Fibroblast of lung (primary cell): ENCODE measurements at places on chromosomes 12 and 14. TPM values are rescaled to one million over a fixed set of nuclear protein-coding genes. Genes with fewer than 3 reads are reported as not detected.

- DNase-seq: peak; percentile 60
- H3K4me3 ChIP-seq: no peak overlapping the region
- H3K27me3 ChIP-seq: no peaks in the 10 kb centered on the region
- H3K36me3 ChIP-seq: no peaks in the 10 kb centered on the region
- no peak overlapping the region for H3K27ac ChIP-seq
Observed at GRCh38 chr12:42935756-42936155, 346.2 kb upstream of the PRICKLE1 start.

DNA sequence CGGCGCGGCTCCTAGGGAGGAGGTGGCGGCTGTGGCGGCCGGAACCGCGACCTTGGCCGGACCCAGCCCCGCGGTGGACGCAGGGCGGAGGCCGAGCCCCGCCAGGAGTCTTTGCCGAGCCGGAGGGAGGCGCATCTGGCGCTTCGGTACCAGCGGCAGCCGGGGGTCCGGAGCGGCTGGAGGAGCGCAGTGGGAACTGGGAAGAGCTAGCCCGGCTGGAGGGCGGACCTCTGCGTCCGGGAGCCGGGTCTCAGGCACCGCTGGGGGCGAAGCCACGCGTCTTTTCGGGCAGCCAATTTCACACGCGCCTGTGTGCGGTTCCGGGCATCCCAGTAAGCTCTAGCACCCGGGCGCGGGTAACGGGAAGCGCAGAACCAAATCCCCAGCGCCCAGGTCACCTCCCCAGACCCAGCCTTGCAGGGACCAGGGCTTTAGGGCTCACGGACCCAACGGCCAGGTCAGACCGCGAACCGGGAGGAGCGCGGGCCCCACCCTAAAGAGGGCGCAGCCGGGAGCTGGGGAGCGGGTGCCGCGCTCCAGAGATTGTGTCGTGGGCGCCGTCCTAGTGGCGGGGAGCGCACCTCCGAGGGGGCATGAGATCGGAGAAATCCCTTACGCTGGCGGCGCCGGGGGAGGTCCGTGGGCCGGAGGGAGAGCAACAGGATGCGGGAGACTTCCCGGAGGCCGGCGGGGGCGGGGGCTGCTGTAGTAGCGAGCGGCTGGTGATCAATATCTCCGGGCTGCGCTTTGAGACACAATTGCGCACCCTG is 89.4 kb downstream of the GALNT8 start:
- no peaks in the 10 kb centered on the region for H3K4me1 ChIP-seq
- no peak overlapping the region for H3K27ac ChIP-seq
- DNase-seq: no peak
- peaks cover 4% of the 10 kb centered on the region for H3K27me3 ChIP-seq

DNA sequence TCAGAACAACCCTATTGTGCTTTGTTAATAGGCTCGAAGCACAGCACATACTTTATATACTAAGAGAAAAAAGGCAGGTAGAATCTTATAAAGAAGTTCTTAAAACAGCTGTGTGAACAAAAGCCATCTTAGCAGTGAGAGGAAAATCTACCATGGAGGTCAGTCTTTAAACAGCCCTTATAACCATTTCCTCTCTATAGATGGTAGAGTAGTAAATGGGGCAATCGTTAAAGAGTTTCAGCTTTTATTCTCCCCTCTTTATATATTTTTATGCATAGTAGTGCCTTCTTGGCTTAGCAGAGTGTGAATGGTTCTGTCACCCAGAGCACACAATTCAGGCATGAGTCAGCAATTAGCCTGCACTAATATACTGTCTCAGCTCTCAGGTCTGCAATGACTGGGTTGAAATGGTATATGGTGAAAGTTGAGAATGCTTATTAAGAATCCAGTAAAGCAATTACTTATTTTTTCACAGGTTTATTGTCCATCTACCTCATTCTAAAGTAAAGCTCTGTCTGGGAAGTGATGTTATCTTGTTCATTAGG is 305.0 kb downstream of the NELL2 start:
- no peaks in the 10 kb centered on the region for H3K27me3 ChIP-seq
- no peak overlapping the region for H3K27ac ChIP-seq
- H3K4me1 ChIP-seq: no peaks in the 10 kb centered on the region
- DNase-seq: peak; percentile 2
- H3K4me3 ChIP-seq: no peak overlapping the region

GRCh38 chr12:12511895-12512711 is 50.6 kb downstream of the DUSP16 start:
- no peak overlapping the region for H3K27ac ChIP-seq
- no peaks in the 10 kb centered on the region for H3K27me3 ChIP-seq
- no peaks in the 10 kb centered on the region for H3K36me3 ChIP-seq
- peaks cover 13% of the 10 kb centered on the region for H3K4me1 ChIP-seq
- no peak for DNase-seq
- H3K4me3 ChIP-seq: no peak overlapping the region

DNA sequence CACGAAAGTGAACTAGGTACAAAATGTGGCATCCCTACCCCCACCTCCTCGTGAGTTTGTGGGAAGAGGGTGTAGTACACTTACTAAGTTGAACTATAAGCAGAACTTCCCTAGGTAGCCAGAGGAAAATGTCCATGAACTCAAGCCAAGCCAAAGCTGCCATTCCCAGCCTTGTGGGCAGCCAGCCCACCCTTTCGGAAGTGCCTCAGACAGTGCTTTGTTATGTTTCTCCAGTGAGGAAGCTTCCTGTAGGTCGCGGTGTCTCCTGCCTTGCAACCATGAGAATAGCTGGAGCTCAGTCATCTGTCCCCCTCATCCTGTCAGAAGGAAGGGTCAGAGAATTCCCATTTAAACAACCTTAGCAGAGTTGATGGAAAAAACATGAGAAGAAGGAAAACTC is 266.9 kb downstream of the DUSP6 start:
- no peaks in the 10 kb centered on the region for H3K27me3 ChIP-seq
- DNase-seq: peak; percentile 34
- no peaks in the 10 kb centered on the region for H3K36me3 ChIP-seq
- no peak overlapping the region for H3K27ac ChIP-seq

DNA sequence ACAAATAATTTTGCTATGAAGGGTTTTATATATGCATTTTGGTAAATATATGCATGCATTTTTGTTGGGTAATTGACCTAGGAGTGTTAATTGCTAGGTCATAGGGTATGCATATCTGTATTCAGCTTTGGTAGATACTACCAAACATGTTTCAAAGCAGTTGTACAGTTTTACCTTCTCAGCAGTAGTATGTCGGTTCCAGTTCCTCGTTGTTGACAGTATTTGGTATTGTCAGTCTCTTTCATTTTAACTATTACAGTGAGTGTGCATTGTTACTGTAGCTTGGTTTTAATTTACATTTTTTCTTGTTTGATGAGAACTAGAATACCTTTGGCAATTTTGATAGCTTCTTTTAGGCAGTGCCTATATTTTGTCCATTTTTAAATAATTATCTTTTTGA is 98.9 kb downstream of the ARID2 start:
- no peak for DNase-seq
- H3K27ac ChIP-seq: no peak overlapping the region
- no peaks in the 10 kb centered on the region for H3K4me1 ChIP-seq
- H3K36me3 ChIP-seq: no peaks in the 10 kb centered on the region

DNA sequence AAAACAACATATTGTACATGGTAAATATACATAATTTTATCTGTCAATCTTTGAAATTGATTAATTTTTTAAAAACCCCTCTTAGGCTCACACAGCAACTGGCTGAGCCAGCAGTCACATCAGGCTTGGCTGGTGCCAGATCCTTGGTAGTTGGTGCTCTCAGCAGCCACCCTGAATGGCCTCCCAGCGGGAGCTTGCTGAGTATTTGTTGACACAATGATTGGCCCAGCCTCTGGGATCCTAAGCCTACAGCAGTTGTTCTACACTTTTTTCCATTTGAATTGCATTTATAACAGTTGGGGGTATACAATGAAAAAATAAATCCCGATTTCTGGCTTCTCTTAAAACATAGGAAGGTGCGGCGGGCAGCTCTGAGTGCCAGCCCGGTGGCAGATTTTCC is 11.1 kb downstream of the PRKAB1 start:
- peaks cover 22% of the 10 kb centered on the region for H3K36me3 ChIP-seq
- no peak overlapping the region for H3K27ac ChIP-seq
- no peak overlapping the region for H3K4me3 ChIP-seq
- no peak for DNase-seq
- H3K4me1 ChIP-seq: no peaks in the 10 kb centered on the region
- no peaks in the 10 kb centered on the region for H3K27me3 ChIP-seq

DNA sequence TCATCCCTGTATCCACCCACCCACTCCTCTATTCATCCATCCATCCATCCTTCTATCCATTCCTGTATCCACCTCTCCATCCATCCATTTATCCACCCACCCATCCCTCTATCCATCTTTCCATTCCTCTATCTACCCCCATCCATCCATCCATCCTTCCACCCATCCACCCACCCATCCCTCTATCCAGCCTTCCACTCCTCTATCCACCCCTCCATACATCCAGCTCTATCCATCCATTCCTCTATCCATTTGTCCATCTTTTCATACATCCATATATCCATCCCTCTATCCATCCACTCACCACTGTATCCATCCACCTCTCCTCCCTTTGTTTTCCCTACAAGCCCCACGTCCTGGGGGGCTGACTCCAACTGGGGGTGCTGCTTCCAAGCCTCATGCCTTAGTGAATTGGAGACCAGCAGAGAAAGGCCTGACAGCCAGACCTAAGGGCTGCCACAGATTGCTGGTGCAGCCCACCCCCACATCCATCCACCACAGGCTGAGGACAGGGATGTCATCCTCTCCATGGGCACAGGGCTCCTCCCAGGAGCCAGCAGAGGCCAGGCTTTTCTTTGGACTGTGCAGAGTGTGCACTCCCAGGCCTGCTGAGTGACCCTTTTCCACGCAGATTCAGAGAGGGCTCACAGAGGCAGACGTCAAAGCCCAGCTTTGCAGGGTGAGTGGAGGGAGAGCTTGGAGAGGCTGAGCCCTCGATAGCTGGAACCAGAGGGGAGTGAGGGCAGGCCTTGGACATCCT is 18.9 kb upstream of the GPR132 start:
- DNase-seq: no peak
- no peak overlapping the region for H3K27ac ChIP-seq
- H3K27me3 ChIP-seq: no peaks in the 10 kb centered on the region
- peaks cover 13% of the 10 kb centered on the region for H3K4me1 ChIP-seq

- H3K36me3 ChIP-seq: no peaks in the 10 kb centered on the region
- H3K27ac ChIP-seq: no peak overlapping the region
- DNase-seq: no peak
- H3K27me3 ChIP-seq: no peaks in the 10 kb centered on the region
Observed at GRCh38 chr14:71749613-71750238, 182.5 kb upstream of the RGS6 start.

Gene DPY19L2
- polyA plus RNA-seq: 1.3 and 5.0 TPM in 2 replicates

Gene RASSF8
- polyA plus RNA-seq: 22.4 and 28.8 TPM in 2 replicates

Gene MAPK1IP1L
- 82.3 and 103 TPM in 2 replicates for polyA plus RNA-seq
